Stimulated activated CD8-positive, alpha-beta memory T cell treated with anti-CD3 and anti-CD28 coated beads, Interleukin-7, amount 100 ng/mL, for 24 hours (primary cell): ENCODE measurements at places on chromosomes 11 and 22.

DNA sequence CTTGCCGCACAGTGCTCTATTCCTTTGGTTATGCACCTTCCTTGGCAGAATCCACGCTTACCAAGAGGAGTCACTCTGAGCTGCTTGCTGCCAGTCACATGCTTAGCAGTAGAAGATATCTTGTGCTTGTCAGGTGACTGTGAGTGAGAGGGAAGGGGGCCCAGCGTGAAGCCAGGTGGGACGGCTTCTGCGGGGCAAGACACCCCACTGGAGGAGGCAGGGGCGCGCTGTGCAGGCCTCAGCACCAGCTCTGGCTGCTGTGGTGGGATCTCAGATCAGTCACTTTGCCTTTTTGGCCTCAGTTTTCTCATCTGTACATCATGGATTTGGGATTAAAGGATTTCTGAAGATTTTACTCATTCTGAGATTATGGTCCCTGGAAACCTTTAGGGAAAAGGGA is 63.9 kb upstream of the B3GAT1 start:
- DNase-seq: no peak

DNA sequence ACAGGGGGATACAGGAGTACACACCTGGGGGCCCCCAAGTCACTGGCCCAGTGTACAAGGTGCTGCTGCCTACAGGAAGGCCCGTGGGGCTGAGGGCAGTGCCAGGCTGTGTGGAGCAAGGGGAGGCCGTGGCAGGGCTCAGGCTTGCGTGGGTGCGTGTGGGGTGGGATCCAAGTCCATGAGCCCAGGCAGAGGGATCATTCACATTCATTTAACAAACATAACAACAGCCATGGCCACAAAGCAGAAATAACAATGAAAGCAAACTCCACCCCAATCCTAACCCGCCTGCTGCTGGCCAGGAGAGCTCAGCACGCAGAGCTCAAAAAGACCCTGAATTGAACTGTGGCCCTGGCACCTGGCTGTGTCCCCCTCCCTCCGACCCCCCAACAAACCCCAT is 17.0 kb upstream of the SCGB1A1 start:
- no peak for DNase-seq

GRCh38 chr11:11708256-11708655 is 86.5 kb upstream of the GALNT18 start:
- no peak for DNase-seq

GRCh38 chr11:2586793-2587131 is 113.0 kb downstream of the KCNQ1OT1 start:
- DNase-seq: no peak

- no peak for DNase-seq
These were observed 30.9 kb downstream of the POLR3H start for GRCh38 chr22:41513391-41513790.

GRCh38 chr11:96178049-96178886 is 164.7 kb downstream of the MAML2 start:
- DNase-seq: no peak

GRCh38 chr22:20488946-20489345 is 6.6 kb downstream of the KLHL22 start:
- no peak for DNase-seq

DNA sequence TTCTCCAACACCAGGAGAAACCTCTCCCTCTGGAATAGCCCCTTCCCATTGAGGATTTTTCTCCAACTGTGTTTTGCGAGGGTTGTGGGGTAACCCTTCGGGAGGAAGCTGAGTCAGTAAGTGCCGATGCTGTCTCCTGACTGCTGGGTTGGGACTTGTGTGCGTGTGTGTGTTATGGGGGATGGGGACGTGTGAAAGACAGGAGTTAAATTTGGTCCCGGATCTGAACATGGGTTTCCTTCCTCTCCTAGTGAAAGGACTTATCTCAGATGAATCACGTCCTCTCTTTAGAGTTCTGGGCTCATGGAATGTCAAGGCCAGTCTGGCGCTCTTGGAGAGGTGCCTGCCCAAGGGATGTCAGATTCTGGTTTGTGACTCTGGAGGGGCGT is 33.3 kb downstream of the KIAA1671 start:
- DNase-seq: no peak

GRCh38 chr11:101129203-101129943 is at the start of gene PGR:
Gene PGR, minus strand, starts transcription at chr11:101129813. Its CDS starts 743 bp downstream, at chr11:101129070.
- DNase-seq: no peak

- DNase-seq: no peak
These were observed 12.8 kb upstream of the HYLS1 start for GRCh38 chr11:125874556-125875124.

- DNase-seq: no peak
These were observed 59.0 kb downstream of the CEP57 start for GRCh38 chr11:95849087-95849825.

DNA sequence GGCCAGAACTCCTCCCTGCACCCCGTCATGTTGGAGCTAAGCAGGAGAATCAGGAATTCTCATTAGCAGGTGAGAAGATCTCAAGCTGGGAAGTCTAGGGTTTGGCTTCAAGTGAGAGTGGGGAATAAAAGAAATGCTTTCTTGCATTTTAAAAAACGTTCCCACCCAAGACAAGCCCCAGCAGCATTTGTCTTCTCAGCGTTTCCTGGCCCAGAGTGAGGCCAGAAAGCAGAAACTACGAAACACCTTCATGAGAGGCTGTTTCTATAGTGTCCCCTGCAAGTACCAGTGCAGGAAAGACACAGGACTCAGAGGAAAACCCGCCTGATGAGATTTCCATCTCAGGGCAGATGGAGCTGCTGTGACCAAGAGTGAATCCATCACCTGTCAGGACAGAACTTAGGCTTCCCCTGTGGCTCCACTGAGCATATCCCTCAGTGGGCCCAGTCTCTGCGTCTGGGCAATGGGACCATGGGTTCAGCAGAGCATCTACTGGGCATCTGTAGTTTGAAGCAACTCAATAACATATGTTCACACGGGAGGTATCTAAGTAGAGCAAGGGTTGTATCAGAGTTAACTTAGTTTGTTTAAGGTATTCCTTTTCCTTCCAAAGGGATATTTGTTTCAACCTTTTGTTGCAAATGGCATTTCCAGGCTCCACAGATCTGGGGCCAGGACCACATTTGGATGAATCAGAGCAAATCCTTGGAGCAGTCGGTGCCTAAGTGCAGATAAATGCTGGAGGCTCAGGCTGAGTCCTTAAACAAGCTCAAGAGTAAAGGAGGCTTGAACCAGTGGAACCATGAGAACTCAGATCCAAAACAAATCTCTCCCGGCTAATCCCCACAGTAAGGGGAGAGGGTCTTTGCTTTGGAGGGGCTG is 548.3 kb downstream of the MIAT start:
- no peak for DNase-seq

- DNase-seq: no peak
These were observed 17.8 kb upstream of the BRSK2 start for GRCh38 chr11:1371836-1372465.

DNA sequence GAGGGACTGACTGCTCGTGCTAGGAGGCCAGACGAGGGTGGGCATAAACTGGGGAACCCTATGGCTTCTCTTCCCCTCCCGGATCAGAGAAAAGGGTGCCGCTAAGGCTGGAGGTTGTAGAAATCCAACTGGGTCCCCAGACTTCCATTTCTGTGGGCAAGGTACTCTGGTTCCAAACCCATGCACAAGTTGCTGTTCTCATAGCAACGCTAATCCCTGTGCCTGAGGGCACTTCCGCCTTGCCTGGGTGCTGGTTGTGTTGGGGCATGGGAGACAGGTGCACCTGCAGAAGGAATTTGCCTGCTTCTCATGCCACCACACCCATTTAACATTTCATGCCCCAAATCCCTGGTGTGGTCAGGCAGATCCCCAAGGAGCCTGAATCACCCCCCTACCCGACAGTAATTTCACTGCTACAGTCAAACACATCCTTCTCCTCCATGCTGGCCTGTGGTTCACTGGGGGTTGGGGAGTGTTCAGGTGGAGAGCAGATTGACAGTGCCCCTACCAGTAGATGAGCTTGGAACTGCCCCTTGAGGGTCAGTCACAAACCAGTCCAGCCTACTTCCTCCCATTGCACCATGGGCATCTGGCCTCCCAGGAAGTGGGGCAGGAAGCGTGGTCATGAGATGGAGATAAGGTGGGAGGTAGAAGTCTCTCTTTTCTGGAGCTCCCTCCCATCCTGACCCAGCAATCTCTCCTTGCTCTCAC is 1.2 kb downstream of the C2CD2L start:
- DNase-seq: no peak

DNA sequence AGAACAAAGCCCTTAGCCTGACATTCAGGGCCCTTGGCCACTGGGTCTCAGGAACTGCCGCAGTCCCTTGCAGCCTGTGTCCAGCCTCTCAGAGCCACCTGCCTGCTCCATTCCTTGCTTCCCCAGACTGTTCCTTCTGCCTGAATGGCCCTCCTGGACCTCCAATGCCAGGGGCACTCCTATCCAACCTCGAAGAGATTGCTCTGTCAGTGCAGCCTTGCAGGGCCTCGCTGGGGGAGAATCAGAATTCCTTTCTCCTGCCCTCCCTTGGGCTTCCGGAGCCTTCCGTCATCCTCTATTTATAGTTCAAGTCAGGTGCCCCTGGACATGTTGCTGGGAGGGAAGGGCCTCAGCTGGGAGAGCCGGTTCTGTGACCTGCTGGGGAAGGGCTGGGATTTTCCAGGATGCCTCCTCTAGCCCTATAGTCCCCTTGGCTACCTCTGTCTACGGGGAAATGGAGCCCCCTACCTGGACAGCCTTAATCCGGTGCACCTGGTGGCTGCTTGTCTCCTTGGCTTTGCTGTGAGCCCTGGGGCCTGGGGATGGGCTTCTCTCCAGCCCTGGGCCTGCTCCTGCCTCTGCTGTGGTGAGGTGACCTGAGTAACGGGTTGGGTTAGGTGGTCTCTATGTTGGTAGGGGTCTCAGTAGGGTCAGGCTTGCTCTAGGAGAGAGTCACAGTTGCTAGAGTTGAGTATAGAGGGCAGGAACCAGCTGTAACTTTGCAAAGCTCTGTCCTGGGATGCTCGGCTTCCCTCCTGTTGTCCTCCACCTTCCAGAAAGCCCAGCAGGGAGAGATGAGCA is 45.9 kb upstream of the SYT7 start:
- DNase-seq: no peak

DNA sequence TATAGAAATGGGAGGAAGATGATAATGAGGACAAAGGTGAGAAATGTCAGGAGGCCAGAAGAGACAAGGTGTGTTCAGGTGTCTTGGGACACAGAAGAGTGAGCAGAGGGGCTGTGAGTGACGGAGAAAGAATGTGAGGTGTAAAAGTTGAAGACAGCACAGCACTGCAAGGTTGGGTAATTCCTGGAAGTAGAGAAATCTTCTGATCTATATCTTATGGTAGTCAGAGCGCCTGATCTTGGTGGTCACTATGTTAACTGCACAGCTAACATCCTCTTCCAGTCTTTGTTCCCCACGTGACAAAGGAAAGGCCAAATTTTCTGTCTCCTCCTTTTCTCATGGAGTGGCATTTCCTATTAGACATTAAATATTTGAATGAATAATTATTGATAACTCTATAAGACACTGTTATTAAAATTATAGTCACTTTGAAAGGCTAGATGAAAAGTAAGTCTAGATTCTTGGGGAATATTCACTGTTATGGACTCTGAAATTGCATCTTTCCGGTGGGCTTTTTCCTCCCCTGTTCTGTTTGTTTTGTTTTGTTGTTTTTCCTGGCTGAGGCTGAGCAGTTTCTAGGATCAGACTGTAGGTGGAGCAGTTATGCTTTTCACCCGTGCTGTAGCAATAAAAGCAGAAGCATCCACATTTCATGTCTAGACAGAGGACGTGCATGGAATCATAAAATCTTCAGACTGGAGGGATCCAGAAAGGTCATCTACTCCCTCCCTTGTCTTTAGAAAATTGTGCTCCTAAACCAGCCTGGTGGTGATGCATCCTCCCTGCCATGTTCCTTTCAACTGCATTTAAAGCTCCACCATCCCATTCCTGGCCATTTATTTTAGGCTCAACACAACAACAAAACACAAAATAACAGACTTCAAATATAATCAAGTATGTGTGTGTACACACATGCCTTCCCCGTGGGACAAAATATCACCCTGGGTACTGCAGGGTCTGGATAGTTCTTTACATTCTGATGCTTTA is 26.6 kb downstream of the SC5D start:
- DNase-seq: no peak

GRCh38 chr22:35972559-35972958 is 56.1 kb downstream of the RBFOX2 start:
- no peak for DNase-seq

GRCh38 chr11:60785806-60786361 is 751 bp downstream of the MS4A10 start:
- DNase-seq: no peak

DNA sequence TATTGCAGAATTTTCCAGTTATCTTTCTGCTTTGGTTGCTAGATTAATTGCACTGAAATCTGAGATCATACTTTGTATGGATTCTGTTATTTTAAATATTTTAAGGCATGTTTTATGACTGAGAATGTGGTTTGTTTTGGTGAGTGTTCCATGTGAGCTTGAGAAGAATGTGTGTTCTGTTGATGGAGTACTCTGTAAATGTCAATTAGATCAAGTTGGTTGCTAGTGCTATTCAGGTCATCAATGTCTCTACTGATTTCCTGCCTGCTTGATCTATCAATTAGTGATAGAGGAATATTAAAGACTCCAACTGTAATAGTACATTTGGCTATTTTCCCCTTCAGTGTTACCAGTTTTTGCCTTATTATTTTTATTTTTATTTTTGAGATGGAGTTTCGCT is 64.3 kb upstream of the SHANK2 start:
- no peak for DNase-seq

DNA sequence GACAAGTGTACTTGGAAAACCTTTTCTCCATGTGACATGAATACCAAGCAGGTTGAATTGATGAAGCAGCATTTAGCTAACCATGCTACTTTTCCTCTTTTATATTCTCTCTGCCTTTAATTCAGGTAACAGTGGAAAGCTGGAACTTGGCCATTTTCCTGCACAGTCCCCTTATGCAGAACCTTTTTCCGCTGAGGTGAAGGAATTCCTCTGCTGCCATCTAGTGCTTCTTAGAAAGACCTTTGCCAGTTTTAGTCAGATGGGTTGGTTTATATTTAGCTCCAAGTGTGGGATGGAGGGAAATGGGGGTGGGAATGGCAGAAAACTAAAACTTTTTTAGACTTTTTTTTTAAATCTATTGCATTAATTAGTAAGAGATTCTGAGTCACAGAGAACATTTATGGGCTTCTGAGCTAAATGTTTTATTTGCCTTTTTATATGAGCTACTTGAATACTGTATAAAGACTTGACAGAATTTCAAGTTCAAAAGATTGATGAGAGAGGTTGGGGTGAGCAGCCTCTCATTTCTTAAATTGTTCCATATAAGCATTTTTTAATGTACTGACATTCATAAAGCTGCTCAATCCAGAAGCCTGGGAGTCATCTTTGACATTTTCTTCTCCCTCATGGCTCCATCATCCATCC is 153.9 kb upstream of the ZC3H12C start:
- DNase-seq: no peak

- no peak for DNase-seq
These were observed 4.0 kb downstream of the RCN1 start for GRCh38 chr11:32094923-32095322.

GRCh38 chr22:27756212-27756660 is 45.3 kb downstream of the MN1 start:
- DNase-seq: no peak

GRCh38 chr22:40178417-40179409 is 988 bp downstream of the TNRC6B start:
- DNase-seq: no peak

- DNase-seq: no peak
These were observed 2.9 kb downstream of the TCIRG1 start for GRCh38 chr11:68041617-68042218.

GRCh38 chr11:68658661-68659060 is 25.7 kb upstream of the GAL start:
- no peak for DNase-seq
